ENCODE measurements at places on chromosomes 2 and 18. TPM values are rescaled to one million over a fixed set of nuclear protein-coding genes. Genes with fewer than 3 reads are reported as not detected.
A peak's percentile ranks its signal among the peaks of the same experiment; 100 is the strongest.

TDRD15 gene
- 3.0 TPM for total RNA-seq

CHRND gene
- not detected for total RNA-seq

GKN1 gene
- not detected for total RNA-seq

CHRNG gene
- total RNA-seq, result 0.16 TPM

PROKR1 gene
- total RNA-seq, result 2.0 TPM

IL36G gene
- not detected for total RNA-seq

SP140 gene
- total RNA-seq, result 1.1 TPM

PTPRN gene
- total RNA-seq, result 32.6 TPM

SKOR2 gene
- total RNA-seq, result not detected

VIT gene
- total RNA-seq, result not detected

TMEM163 gene
- 14.3 TPM for total RNA-seq

ORC2 gene
- total RNA-seq, result 25.6 TPM

ACVR1C gene
- 20.7 TPM for total RNA-seq

TMEM37 gene
- not detected for total RNA-seq

NRP2 gene
- 22.1 TPM for total RNA-seq

DNA sequence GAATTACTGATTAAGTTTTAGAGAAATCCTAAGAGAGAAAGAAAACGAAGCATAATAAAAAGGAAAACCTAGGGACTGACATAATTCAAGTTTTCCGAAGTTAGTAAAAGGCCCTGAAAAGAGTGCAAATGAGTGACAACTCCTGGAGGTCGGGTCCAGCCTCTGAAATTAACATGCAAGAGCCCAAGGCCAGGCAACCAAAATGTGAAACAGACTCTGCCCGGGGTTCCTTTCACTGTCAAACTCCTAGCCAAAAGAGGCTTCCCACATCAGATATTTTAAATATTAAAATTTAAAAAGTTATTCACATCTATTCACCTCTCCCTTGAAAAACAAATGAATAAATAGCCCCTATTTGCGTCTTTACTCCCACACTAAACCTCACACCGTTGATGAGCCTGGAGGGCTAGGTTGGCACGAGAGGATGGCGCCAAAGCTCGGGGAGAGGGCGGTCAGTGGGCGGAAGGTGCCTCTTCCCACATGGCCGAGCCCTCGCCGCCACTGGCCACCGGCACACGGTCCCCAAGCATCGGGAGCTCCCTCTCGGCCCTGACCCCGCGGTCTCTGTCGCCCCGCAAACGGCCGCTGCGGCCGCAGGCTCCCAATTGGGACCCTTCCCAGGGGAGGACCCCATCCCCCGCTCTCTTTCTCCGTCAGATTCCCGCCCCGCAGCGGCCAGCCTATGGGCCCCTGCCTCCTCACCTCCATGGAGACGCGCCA, 630 bp downstream of the PPM1G start:
- DNase-seq, result no peak

GRCh38 chr2:195636890-195637289, 20.1 kb upstream of the SLC39A10 start:
- no peak for DNase-seq

- DNase-seq, result no peak
Measured at GRCh38 chr2:113873867-113874266, 16.0 kb upstream of the ACTR3 start.

GRCh38 chr2:47094511-47095142, 60.5 kb downstream of the STPG4 start:
- no peak for DNase-seq

DNA sequence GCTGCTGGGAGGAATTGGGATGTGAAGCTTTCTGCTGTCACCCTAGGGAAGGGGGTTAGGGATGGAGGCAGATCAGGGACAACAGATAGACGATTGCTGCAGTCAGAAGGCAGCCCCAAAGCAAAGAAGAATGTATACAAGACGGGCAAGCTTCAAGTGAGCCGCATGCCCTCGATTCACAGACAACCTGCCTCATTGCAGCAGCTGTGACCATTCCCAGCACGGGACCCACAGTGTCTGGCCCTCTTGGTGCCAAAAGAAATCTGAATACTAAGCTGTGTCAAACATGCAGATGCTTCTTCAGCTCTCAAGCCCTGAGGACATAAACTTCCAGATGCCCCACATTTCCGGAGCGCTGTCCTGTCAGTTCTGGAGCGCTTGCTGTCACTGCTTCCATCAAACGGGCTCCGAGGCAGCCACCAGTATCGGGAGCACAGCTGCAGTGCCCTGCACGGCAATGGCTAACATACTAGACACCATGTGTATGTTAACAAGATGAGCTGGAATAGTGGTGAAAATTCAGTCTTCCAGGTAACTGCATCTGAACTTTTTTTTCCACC, 33.8 kb downstream of the PRELID3A start:
- no peak for DNase-seq

DNA sequence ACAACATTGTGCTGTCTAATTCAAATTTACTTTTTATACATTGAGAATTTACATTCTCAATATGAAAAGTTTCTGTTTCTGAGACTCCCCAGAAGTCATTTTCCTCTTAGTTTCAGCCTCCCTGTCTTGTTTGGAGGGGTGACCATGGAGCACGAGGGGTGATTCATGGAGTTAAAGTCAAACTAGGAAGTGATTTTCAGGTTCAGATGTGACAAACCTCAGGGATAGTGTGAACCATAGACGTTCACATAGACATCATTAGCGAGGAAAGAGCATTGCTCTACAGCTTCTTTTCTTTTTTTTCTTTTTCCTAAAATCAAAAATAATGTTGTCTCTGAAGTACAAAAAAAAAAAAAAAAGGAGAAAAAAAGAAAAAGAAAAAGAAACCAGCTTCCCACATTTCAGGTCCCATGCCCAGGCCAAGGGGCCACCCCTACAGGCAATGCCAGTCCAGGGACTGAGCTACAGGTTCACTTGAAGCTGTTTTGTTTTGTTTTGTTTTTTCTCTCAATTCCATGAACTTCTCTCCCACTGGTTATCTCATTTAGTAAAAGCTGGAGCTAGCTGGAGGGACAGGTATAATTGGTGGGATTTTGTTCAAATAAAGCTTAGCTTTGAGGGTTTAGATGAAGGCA, 18.1 kb upstream of the LCLAT1 start:
- no peak for DNase-seq

DNA sequence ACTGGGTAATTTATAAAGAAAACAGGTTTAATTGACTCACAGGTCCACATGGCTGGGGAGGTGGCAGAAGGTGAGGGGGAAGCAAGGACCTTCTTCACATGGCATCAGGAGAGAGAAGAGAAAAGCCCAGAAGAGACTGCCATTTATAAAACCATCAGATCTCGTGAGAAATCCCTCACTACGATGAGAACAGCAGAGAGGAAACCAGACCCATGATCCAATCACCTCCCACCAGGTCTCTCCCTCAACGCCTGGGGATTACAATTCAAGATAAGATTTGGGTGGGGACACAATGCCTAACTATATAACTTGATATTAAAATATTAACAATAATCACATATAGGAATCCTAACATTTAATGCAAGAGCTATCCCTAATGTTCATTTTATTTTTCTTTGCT, 31.8 kb downstream of the MEMO1 start:
- no peak for DNase-seq

- no peak for DNase-seq
Measured at GRCh38 chr2:3626118-3626811, 31.4 kb downstream of the COLEC11 start.

DNA sequence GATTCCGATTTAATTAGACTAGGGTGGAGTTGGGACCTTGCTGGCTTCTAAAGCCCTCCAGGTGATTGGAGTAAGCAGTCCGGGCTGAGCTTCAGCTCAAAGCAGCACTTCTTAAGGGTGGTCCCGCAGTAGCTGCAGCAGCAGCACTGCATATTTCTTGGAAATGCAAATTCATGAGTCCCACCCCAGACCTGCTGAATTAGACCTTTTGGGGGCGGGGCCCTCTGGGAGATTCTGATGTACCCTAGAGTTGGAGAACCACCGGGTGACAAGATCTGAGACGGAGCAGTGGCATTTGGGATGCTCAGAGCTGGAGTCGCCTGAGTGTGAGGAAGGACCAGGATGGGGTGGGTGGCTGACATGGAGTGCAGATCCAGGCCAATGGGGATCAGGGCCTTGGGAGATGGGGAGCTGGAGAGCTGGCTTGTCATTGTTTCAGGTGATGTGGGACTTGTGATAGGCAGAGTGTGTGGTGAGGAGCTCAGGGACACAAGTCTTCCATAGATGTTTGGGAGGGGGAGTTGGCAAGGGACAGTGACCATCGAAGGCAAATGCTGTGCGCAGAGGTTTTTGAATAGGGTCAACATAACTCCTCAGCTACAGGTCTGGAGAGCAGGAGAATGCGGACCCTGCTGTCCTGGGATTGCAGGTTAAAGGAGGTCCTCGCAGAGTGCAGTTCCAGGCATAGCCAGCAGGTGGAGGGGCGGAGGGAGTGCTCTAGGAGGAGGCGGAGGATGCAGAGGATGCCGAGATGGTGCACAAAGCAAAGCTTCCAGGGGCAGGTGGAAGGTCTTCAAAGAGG, 130.9 kb upstream of the RAB12 start:
- no peak for DNase-seq

GRCh38 chr2:33441235-33441810, 35.1 kb upstream of the RASGRP3 start:
- peak; percentile 32 for DNase-seq

DNA sequence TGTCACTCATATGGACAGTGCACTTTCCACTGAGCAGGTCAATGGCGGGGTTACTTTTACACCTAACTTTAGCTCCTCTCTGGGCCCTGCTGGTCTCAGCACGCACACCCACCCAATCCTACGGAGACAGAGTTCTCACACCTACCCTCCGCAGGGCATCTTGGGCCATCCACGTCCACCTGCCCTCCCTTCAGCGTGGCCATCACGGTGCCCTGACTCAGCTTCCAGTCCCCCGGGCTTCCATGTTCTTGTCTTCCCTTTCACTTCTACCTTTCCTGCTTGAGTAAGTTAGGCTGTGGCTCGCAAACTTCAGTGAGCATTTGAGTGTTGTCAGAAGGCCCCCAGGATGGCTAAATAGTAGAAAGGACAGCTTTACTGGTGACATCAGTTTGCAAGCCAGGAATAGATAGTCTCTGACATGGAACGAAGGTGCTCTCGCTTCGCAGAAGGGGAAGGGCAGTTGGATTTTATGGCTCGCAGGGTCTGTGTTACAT, 232.4 kb downstream of the SEPTIN10 start:
- no peak for DNase-seq

GRCh38 chr18:57841568-57841967, 38.5 kb upstream of the ATP8B1 start:
- no peak for DNase-seq

DNA sequence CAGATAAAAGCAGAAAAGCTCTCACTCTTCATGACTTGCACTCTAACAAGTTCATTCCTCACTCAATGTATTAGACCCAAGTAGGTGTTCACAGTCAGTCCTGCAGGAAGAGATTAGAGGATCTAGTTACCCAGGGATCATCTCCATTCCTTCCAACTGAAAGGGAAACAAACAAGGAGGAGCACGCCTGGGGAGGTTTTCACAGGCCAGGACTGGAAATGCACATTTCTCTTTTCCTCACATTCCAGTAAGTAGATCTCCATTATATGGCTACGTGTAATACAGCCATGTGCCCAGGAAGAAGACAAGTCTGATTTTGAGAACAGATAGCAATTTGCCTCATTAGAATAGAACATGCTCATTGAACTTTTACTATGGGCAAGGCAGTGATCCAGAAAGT, 1132.2 kb upstream of the FAM98A start:
- no peak for DNase-seq

GRCh38 chr2:219368690-219369191, 19.0 kb downstream of the DNPEP start:
- no peak for DNase-seq

DNA sequence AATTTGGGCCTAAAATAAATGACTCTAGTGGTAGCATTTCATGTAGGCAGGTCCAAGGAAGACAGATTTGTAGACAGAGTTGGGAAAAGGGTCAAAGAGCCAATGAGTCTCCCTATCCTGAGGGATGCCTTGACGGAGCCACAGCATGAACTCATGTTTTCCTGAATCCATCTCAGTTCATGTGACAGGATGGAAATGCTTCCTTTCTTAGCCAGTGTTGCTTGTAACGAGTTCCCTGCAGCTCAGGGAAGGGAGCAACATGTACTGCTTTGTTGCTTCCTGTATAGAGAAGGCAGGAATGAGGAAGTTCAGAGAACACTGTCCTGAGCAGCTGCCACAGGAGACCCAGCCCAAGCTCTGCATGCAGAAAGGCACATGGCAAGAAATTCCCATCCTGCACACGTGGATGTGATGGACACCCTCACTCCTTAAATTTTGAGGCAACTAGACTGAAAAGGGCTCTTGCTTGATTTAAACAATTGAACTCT, 27.9 kb downstream of the TMEM17 start:
- DNase-seq, result no peak

DNA sequence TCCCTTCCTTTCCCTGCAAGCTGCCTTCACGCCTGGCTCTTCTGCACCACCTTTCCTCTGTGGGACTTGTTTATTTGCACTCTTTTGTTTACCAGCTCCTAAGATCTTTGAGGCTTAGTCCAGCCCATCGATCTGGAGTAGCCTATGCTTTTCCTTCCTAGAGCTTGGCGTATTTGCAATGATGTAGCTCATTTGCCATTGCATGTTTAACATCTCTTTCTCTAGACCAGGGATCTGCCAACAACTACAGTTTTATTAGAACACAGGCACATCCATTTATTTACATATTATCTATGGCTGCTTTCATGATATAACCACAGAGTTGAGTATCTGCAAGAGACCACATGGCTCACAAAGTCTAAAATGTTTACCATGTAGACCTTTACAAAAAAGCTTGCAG, 150.4 kb downstream of the RAPGEF4 start:
- no peak for DNase-seq

GRCh38 chr2:55090702-55091101, 40.5 kb upstream of the RTN4 start:
- no peak for DNase-seq

- DNase-seq, result no peak
Measured at GRCh38 chr2:227626580-227627151, 9.4 kb downstream of the SCYGR4 start.

DNA sequence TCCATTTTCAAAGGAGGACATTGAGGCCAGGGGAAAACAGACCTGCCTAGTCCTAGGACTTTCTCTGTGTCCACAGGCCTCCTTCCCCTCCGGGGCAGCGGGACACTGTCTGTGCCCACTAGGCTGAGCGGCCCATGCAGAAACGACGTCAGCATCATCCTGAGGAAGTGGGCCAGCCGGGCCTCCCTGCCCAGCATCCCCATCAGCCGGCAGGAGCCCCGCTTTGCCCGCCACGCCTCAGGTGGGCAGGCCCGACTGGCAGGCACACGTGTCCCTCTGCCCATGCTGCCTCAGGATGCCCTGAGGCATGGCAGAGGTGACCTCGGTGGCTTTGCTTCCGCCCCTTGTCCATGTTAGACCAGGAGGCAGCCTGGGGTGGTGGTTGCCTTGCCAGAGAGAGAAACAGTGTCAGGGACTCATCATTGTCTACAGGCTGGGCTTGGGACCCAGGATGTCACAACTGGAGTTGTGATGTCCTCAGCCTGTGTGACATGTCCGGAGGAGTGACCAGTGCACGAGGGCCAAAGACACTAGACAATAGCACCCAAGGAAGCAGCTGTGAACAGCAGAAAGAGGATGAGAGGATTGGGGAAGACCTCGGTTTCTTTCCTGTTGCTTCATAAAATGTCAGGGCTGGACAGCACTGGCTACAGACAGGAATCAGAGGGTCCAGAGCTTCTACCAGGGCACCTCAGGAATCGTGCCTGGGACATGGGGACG, 36.8 kb downstream of the TOGARAM2 start:
- DNase-seq, result no peak

- no peak for DNase-seq
Measured at GRCh38 chr2:156541229-156541628, 105.0 kb downstream of the GPD2 start.

- DNase-seq, result no peak
Measured at GRCh38 chr2:169670215-169670651, 24.0 kb downstream of the CFAP210 start.
